ENCODE measurements at places on chromosomes 13 and 19.

- no peak for DNase-seq
Observed at GRCh38 chr19:3985643-3986259, 488 bp upstream of the EEF2 start.

GRCh38 chr19:58519087-58519354 is 589 bp downstream of the ZBTB45 start:
- peak; percentile 80 for DNase-seq

DNA sequence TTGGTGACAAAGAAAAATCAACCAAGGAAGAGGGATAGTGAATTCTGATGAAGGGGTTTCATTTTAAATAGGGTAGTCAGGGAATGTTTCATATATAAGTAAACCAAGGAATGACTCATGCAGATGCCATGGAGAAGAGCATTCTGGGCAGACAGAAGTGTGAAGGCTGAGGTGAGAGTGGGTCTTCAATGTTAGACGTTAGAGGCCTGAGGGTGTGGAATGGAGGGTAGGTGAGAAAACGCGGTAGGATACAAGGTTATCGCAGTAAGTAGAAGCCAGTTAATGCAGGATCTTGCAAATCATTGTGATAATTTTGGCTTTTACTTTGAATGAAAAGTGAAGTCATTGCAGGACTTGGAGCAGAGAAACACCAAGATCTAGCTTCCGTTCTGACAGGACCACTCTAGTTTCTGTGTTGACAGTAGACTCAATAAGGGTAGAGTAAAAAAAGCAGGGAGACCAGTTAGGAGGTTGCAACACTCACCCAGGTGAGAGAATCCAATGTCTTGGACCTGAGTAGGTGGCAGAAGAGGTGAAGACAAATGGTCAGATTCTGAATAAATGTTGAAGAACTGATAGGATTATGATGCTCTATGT is 225.2 kb upstream of the TMTC4 start:
- no peak for DNase-seq

GRCh38 chr19:13056052-13056660 is 46.5 kb downstream of the LYL1 start:
- DNase-seq: no peak

DNA sequence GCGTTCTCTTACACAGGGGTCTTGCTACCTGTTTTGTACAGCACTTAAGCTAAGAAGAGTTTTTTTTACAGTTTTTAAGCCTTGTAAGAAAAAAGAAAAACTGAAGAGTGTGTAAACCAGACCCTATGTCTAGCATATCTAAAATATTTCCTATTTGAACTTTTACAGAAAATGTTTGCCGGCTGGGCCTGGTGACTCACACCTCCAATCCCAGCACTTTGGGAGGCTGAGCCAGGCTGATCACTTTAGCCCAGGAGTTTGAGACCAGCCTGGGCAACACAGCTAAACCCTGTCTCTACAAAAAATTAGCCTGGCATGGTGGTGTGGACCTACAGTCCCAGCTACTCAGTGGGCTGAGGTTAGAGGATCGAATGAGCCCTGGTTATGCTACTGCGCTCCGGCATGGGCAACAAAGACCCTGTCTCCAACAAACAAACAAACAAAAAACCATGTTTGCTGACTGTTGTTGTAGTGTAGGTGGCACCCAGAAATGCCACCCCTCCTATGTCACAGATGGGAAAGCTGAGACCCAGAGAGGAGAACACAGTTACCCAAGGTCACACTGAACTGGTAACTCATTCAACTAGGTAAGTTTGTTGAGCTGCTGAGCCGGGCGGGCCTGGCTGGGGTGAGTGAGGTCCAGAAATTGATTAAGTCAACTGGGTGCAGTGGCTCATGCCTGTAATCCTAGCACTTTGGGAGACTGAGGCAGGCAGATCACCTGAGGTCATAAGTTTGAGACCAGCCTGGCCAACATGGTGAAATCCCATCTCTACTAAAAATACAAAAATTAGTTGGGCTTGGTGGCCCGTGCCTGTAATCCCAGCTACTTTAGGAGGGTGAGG is 1.9 kb upstream of the VASP start:
- no peak for DNase-seq

GRCh38 chr19:2446381-2446780 is 10.4 kb downstream of the LMNB2 start:
- DNase-seq: no peak

GRCh38 chr19:16435238-16435917 is 36.4 kb downstream of the EPS15L1 start:
- DNase-seq: no peak

- no peak for DNase-seq
Observed at GRCh38 chr13:114174529-114174961, 4.5 kb upstream of the CFAP97D2 start.

DNA sequence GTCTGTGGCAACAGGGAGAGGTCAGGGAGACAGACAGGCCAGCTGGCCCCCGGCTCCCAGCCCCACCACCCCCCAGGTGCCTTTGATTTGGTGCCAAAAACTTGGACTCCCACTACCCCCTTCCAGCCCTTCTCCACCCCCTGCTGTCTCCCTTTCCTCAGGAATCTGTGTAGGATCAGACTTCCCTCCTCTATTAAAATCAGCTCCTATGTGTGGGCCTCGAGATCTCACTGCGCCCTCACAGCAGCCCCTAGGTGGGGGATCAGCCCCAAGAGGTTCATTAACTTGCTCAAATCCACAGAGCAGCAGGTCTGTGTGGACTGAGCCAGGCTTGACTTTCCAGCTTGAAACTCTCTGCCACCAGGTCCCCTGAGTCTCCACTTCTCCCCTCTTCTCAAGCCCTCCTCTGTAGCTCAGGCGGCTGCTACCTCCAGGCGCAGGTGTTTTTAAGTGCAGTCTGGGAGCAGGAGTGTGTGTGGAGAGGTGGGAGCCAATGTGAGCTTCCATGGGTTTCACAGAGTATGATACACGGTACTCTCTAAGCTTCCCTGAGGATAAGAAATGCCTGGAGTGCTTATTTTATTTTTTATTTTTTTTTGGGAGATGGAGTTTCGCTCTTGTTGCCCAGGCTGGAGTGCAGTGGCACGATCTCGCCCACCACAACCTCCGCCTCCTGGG is 1.7 kb downstream of the GAPDHS start:
- DNase-seq: no peak

DNA sequence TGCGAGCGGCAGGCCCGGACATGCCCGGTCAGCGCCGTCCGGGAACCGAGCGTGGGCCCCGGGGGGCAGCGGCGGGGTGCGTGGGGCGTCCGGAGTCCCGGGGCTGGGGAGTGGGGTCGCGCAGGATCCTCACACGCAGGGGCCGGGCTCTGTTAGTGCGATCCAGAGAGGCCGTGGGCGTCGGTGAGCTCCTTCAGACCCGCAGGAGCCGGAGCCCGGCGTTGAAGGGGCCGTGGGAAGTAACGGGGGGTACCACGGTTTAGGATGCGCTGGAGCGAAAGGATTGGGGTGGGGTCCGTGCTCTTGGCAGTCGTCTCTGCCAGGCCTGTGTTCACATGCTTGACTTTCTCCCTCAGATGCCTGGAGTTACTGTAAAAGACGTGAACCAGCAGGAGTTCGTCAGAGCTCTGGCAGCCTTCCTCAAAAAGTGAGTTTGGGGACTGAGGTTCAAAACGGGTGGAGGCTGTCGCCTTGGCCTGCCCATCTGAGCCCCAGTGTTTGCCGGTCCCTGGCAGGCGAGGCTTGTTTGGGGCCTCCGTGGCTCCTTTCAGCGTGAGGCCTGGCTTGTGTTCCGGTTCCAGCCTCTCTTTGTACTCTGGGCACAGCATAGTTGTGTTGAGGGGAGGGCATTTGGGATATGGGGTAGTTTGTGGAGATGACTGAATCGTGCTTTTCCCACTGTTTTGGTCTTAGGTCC is 512 bp downstream of the RPS19 start:
- DNase-seq: no peak

GRCh38 chr13:25744178-25744577 is 307.6 kb downstream of the SHISA2 start:
- no peak for DNase-seq

DNA sequence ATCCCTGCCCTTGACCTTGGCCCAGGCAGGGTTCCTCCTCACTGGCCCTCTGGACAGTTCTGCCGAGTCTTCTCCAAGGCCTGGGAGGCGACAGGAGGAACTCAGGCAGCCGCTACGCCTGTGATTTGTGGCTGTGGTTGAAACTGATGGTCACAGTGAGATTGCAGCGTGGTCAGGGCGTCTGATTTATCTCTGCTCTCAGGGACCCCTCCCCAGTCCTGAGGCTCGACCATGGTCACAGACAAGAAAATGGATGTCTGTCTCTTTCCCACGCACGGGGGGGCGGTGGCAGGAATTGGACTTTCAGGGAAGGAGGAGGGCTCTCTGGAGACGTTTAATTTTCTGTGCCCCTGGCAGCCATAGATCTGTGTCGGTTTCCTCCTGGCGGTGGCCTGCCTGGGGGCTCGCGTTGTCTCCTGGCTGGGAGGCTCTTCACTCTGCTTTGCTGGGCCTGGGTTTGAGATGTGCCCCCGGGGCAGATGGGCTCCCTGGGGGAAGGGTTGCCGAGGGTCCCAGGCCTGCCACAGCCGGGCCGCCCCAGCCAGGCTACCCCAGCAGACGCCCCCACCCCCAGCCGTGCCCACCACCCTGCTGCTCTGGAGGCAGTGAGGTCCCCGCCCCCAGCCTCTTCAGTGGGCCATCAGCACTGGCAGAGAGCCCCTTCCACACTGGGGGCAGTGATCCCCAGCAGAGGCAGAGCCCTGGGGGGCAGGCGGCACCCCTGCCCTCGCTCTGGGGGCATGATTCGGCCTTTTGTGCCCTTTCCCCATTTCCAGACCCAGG is 167.4 kb downstream of the KDM4B start:
- no peak for DNase-seq

GRCh38 chr19:2578391-2578890 is 102.5 kb downstream of the GADD45B start:
- DNase-seq: no peak

- peak; percentile 52 for DNase-seq
Observed at GRCh38 chr13:110136660-110137585, 170.0 kb downstream of the COL4A1 start.

DNA sequence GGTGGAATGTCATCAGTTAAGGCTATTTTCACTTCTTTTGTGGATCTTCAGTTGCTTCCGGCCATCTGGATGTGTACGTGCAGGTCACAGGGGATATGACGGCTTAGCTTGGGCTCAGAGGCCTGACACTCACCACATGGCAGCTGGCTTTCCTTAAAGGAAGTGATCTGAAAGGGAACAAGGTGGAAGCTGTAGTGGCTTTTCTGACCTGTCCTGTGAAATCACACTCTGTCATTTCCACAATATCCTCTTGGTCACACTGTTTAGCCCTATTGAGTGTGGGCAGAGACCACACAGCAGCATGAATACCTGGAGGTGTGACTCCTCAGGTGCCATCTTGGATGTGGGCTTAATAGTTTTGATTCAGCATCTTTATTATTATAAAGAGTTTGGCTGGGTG is 4.5 kb upstream of the BAX start:
- DNase-seq: no peak

DNA sequence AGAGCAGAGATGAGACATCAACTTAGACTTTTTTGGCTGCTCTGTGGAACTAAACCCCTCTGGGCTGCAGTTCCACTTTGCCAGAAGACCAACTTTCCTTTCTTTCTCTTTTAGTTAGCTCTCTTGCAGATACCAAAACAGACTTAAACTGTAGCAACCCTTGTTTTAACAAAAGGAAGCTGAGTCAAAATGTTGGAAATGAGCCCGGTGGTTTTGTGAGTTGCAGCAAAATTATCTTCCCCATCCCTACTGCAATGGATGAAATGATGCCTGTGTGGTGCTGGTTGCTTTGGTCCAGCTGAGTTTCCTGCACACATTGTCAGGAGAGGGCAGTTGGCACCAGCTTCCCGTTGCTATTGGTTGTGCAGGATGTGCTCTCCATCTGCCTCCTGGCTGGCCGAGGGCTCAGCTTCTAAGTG is 115.3 kb downstream of the LRCH1 start:
- DNase-seq: no peak

DNA sequence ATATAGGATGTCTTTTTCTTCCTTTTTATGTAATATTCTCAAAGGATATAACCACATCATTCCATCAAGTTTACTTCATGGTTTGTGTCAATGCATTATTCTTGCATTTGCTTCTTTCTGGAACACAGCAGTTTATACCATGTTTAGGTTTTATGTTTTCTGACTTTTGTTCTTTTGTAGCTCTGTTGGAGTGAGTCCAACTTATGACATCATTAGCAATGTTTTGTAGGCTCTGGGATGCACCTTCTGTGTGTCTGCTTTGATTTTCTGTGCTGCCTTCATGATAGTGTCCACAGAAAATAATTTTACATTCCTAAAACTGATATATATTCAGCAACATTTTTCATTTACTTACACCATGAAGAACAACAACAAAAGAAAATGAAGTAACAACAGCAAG is 68.9 kb downstream of the SHISA2 start:
- no peak for DNase-seq

GRCh38 chr13:44051405-44051804 is 171.7 kb downstream of the LACC1 start:
- DNase-seq: no peak

DNA sequence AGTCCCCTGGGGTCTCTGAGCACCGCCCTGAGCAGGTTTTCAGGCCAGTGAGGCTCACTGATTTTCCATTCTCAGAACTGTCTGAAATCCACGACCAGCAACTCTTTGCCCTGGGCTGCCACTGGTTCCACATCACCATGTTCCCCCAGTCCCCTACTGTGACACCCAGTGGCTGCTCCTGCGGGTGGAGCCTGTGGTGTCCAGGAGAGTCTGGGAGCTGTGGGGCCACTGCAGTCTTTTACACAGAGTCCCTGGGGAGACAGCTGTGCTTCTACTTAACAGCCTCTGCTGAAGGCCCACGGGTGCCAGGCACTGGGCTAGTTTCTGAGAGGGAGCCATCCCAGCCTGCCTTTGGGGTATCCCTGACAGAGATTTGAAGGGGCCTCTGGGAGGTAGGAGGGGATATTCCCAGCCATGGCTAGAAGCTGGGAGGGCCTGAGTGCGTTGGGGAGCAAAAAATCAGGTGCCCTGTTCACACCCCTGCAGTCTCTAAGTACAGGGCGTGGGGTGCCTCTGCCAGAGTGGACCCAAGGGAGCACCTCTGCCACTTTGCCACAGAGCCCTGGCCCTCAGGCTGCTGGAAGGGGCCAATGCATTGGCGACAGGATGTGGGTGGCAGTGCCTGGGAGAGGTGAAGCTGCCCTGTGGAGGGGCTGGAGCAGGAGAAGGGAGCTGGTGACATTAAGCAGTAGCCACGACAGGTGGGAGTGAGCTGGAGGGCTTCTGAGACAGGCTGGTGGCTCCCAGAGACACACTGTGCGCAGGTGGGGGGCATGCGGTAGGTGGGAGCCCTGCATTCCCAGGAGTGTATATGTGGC is 200.2 kb upstream of the ZNF536 start:
- peak; percentile 39 for DNase-seq

GRCh38 chr19:34985249-34986022 is 14.7 kb upstream of the GRAMD1A start:
- no peak for DNase-seq

Data from ecto neural progenitor cell (in vitro differentiated cells).